ENCODE measurements at places on chromosomes 1 and 21.
A peak's percentile ranks its signal among the peaks of the same experiment; 100 is the strongest.

- DNase-seq, result no peak
These were observed 168.9 kb upstream of the C21orf91 start for GRCh38 chr21:17988102-17988437.

GRCh38 chr21:14686466-14687267 lies 140.6 kb upstream of the SAMSN1 start:
- no peak for DNase-seq

DNA sequence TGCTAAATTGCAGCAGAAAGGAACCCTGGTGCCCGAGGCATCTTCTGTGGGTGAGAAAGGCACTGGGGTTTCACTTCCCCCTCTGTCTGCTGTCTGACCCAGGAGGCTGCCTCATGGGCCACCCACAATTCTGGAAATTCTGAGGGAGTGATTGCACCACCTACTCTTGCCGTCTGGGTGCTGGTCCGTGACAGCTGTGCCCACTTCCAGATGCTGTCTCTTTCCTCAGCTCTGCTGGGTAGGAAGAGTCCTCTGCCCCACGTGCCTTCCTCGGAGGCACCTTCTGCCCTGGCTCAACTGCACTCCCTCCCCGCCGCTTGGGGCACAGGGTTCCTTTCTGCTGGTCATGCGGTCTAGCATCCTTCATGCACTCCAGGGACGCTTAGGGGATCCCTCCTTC lies 96.3 kb downstream of the ARHGEF10L start:
- DNase-seq, result no peak

- peak; percentile 71 for DNase-seq
These were observed 36.7 kb downstream of the CAPN2 start for GRCh38 chr1:223748773-223749733.

DNA sequence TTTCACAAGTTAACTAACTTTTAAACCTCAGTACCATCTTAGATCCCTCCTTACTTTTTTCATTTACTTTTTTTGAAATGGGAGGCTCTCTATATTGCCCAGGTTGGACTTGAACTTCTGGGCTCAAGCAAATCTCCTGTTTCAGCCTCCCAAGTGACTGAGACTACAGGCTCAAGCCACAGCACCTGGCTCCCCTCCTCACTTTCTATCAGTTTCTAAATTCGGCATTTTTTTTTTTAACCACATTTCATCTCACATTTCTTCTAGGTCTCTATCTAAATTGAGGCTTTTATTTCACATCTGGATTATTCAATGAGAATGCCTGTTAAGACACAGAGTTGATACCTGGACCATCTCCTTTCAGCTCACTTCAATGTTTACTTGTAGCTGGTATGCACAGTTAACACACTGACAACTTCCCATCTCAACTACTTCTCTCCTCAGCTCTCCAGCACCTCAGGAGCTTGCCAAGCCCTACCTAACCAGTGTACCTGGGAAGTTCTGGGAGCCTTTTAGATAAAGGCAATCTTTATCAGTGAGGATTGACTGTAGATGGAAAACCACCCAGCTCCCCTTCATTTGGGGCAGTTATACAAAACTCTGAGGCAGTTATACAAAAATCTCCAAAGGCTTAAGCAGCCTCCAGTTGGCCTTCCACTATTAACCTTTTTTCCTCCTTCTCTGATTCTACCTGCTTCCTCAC lies 3.4 kb downstream of the USP33 start:
- DNase-seq, result no peak

DNA sequence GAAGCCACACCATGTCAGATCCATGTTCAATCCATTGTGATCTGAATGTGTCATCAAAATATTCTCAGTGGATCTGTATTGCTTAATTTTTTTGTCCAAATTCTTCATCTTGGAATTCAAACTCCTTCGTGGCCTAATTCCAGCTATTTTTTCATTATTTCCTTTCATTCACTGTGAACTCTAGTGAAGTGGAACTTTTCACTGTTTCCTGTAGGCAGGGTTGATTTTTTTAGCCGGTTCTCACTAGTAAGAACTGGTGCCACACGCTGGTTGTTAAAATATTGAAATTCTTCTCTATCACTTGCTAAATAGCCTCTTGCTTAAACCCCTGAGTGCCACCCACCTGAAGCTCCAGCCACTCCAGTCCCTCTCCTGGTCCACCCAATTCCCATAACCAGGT lies 7.6 kb upstream of the S100A11 start:
- no peak for DNase-seq

DNA sequence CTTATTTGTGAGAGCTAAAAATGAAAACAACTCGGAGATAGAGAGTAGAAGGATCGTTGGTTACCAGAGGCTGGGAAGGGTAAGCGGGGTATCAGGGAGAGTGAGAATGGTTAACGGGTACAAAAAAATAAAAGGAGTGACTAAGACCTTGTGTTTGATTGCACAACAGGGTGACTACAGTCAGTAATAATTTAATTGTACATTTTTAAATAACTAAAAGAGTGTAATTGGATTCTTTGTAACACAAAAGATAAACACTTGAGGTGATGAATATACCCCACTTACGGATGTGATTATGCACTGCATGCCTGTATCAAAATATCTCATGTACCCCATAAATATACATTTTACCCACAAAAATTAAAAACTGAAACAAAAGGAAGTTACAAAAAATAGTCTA lies 29.4 kb downstream of the FOXJ3 start:
- no peak for DNase-seq

GRCh38 chr1:228929476-228930027 lies 194.3 kb downstream of the RHOU start:
- no peak for DNase-seq

DNA sequence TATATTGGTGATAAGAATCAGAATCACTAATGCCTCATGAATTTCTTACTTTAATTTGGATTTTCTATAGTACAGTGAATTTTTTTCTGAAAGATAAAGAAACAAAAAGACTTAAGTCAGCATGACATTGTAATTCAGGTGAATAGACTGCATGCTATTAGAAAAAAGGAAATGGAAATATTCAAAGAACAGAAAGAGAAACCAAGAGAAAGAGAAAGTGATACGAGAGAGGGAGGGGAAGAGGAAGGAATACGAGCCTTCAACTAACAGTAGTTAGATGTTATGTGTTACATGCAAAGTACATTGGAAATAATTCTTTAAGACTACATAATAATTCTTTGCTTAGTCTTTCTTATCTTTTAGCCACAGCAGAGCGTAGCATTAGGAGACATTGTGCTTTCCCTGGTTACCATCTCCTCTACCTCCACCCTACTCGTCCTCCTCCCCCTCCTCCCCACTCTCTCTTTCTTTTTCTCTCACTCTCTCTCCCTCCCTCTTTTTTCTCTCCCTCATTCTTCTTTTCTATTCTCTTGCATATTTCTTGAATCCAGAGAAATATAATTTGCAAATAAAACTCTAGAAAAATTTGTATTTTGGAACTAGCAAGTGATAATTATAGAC lies 46.4 kb upstream of the ADGRL4 start:
- DNase-seq, result no peak

DNA sequence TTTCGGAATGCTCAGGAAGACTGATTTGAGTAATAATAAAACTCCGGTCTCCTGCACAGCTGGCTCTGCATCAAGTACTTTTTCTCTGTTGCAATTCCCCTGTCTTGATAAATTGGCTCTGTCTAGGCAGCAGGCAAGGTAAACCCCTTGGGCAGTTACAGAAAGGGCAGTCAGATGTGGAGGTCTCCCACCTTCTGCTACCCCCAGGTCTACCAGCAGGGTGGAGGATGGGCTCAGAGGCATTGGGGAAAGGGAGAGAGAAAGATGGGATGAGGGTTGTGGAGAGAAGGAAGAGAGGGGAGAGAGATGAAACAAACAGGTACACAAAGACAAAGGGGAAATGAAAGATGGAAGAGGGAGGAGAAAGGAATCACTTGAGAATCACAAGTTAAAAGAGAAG lies 156.8 kb downstream of the MIS18A start:
- DNase-seq, result no peak

DNA sequence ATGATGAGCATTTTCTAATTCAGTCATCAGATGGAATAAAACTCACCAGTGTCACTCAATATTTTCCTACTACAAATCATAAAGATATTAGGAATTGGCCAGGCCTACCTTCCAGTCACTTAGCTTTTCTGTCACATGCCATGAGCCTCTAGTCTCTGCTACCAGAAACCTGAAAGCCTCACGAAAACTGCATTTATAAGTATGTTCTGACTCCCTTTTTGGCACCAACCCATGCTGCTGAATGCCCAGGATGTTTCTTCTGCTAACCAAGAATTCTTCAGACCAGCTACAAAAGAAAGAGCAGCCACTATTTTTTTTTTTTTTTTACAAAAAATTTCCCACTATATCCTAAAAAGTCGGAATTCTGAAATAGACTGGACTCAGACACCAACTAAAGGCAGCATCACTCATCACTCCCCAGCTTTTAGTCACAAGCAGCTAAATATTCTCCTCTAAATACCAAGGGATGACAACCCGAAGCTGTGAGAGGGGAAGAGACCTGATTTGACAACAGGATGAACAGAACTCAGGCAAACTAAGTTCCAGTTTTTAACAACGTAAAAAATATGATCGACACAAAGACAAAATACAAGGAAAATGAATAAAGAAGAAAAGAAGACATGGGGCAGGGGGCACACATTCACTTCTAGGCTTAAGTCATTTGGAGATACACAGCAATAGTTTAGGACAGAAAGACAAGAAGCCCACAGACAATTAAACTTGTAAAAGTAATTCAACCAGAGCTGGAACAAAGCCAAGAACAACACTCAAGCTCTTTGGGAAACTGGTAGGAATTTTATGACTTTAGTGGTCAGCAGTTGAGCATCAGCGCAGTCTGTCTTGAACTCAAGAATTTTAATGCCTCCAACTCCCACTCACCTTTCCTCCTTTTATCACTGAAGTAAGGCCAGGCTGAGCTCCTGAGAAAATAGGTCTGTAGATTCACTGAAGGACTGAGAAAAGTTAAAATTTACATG lies 1.7 kb downstream of the DCAF8 start:
- DNase-seq, result no peak

DNA sequence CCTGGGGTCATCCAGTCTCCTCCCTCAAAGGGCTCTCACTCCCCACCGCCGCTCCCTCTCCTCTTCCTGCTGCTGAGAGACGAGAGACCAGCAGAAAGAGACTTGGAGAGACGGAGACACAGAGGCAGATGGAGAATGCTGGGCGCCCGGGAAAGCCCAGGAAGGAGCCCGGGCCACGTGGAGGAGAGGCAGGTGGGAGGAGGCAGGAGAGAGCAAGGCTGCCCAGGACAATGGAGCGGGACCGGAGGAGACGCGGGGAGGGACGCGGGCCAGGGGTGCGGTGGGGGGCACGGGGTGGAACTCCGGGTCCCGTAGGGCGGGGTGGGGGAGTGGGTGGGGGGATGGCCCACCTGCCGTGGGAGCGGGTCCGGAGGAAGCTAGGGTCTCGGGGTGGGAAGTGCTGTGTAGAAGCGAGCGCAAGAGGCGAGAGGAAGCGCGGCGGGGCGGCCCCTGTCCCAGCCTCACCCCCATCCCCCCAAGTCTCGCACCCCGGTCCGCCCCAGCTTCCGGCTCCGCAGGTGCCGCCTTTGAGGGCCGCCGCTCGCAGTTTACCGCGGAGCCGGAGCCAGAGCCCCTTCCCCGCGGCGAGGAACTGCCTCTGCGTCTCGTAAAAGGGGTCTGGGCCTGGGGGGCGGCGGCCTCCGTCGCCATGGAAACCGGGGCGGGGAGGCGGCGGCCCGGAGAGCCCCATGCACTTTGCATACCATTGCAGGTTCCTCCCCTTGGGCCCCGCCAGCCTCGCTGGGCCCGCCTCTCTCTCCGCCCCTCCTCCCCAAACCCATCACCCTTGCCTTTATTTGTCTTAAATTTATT lies 11.7 kb upstream of the EPHA2 start:
- DNase-seq, result peak; percentile 73

DNA sequence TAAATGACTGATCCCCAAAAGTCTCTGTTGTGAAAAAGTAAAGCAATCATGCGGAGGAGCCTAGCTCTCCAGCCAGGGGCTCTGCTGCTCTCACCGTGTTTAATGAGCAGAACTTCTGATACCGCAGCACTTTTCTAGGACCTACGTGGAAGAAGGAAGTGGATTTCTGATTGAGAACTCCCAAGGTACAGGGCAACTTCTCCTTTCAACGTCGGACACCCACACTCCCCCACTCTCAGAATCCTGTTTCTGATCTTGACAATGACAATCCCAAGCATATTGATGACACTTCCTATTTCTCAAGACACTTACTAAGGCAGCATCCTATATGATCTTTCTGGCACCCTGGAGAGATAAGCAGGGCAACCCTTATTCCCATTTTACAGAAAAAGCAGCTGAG lies 78.4 kb downstream of the PROX1 start:
- no peak for DNase-seq

DNA sequence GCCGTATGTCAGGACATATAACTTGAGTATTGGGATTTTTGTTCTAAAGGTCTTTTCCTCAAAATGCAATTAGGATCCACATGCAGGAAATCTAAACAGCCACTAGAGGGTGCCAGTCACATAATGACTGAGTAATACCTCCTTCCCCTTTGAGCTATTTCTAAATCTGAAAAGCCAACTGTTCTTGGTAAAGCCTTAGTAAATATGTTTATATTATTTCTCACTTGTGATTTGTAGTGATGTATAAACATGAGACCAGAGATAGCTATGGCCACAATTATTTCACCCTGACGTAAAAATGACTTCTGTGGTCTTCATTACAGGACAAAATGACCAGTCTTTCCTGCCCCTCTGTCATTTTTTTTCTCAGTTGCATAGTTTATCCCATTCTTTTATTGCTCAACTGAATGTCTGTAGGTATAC lies 41.0 kb upstream of the DR1 start:
- peak; percentile 50 for DNase-seq

- DNase-seq, result no peak
These were observed 53.4 kb downstream of the POU2F1 start for GRCh38 chr1:167274061-167274460.

- DNase-seq, result no peak
These were observed 43.9 kb upstream of the CAMK1G start for GRCh38 chr1:209539576-209539975.

GRCh38 chr1:83813576-83813975 lies 185.4 kb downstream of the TTLL7 start:
- no peak for DNase-seq

Measured in naive thymus-derived CD8-positive, alpha-beta T cell (primary cell).